Activated CD4-positive, alpha-beta T cell treated with anti-CD3 and anti-CD28 coated beads for 24 hours (primary cell): ENCODE measurements at places on chromosomes 2 and 18.
A peak's percentile ranks its signal among the peaks of the same experiment; 100 is the strongest.

DNA sequence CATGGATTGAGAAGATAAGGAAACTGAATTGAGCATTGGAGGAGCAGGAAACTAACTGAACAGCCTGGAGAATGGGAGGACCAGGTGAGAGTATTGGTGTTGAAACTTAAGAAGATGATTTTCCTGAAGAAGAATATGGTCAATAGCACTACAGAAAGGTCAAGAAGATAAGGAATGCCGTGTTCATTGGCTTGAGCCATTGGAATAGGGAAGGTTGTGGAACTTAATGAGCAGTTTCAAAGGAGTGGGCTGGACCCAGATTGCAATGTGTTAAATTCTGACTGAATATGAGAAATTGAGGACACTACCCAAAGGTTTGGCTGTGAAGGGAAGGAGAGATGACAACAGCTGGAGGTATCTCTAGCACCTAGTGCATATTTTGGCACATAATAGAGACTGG is 19.0 kb downstream of the KCMF1 start:
- no peak for DNase-seq

GRCh38 chr2:215590010-215590745 is 154.3 kb upstream of the FN1 start:
- DNase-seq: no peak

- DNase-seq: no peak
Observed at GRCh38 chr2:187769437-187769836, 215.2 kb upstream of the TFPI start.

DNA sequence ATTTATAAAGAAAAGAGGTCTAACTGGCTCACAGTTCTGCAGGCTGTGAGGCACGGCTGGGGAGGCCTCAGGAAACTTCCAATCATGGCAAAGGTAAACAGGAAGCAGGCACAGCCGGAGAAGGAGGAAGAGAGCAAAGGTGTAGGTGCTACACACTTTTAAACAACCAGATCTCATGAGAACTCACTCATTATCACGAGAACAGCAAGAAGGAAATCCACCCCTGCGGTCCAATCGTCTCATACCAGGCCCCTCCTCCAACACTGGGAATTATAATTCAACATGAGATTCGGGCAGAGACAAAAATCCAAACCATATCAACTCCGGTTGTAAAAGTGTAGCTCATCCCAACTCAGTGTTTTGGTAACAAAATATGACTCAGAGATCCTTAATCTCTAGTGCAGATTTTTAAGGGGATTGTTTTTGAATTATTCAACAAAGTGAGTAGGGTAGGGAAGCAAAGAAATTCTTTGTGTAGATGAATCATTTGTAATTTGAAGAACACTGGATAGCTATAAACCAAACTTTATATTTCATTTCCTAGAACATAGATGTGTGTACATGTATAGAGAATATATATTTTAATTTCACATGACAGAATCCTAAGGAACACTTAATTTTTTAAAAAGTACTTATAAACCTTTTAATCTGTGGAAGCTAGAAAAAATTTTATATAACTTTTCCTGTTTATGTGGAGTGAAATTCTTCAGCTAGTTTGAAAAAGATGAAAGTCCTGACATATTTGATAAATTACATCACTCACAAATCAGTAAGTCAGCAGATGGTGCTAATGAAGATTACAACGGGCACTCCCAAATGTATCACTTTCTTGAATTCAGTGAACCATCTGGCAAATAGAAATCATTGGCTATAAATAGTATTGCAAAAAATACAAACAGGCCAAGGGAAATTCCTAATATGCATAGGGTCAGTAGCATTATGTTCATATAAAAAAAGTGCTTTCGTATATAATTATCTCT is 130.1 kb downstream of the OLA1 start:
- no peak for DNase-seq

GRCh38 chr2:127649684-127650040 is 3.7 kb downstream of the GPR17 start:
- peak; percentile 90 for DNase-seq

DNA sequence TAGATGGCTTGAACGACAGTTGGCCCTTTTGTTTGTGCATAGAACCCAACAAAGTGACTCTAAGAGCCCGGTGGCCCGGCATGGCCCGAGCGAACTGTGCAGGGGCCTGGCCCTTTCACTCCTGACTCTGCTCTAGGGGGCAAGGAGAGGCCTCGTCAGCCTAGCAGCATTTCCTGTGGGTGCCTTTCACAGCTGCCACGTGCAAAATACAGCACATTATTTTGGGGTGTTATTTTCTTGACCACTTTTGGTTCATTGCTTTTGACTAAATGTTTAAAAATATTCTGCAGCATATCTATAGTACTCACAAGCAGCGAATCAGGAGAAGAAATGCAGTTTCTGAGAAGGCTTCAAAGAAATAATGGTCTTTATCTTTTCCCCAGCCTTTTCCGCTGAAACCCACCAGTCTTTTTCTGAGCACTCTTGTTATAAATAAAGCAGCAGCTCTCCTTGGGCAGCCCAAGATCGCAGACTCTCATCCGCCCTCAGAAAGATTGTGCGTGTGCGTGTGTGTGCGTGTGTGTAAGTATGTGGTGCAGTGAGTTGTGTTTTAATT is 31.3 kb downstream of the DGKD start:
- no peak for DNase-seq

GRCh38 chr2:26274058-26274613 is 29.4 kb downstream of the HADHB start:
- no peak for DNase-seq

- no peak for DNase-seq
Observed at GRCh38 chr18:10089881-10090280, 176.1 kb downstream of the VAPA start.

GRCh38 chr2:166614503-166614902 is 120.5 kb upstream of the SCN7A start:
- no peak for DNase-seq

- no peak for DNase-seq
Observed at GRCh38 chr18:23203891-23204432, 68.7 kb downstream of the CABLES1 start.

DNA sequence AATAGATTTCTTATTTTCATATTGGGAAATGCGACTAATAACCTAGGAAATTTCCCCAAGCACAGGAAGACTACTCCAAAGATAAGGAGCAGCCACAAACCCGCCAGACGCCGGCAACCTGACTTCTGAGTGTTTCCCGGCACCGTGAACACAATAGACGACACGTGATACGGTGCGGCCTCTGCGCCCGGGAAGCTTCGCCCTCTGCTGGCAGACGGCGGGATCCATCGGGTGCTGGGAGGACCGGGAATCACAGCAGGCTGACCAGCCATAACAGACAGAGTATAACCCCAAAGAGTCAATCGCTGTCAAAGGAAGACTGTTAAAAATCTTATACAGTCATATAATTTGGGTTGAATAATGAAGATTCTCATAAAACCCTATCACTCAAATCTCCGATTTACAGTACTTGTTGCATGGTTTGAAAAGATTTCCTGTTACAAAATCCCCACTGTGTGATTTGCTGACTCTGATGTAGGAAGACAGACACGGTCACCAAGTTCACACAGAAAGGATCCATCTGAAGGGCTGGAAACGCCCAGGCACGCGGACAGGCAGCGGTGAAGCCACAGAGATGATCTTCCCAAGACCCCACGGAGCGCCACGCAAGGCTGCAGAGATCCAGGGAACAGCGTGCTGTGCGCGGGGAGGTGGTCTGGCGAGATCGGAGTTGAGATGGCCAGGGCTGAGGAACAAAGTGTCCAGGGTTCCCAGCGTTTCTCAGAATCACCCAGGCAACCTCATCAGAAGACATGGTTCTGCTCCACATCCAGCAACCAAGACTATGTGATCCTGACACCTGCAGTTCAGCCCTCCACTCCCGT is 73.8 kb downstream of the EIPR1 start:
- DNase-seq: peak; percentile 75

GRCh38 chr2:64457524-64457923 is 3.6 kb downstream of the LGALSL start:
- no peak for DNase-seq

GRCh38 chr2:219916726-219917440 is 289.5 kb downstream of the SLC4A3 start:
- DNase-seq: no peak

DNA sequence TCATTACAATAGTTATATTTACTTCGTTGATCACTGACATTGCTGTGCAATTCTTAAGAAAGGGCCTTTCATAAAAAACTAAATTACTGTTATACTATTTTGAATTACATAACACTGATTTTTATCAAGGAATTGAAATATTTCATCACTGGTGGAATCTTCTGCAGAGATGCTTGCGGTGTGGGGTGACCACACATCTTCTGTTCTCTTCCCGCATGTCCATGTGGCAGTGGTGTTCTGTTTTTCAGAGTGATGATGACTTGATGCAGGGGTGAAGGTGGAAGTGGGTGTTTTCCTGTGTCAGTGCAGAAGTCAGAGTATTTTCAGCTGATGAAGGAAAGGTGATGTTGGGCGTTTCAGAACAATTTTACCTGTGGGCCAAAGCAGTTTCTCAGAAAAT is 7.0 kb downstream of the CNDP2 start:
- DNase-seq: no peak

DNA sequence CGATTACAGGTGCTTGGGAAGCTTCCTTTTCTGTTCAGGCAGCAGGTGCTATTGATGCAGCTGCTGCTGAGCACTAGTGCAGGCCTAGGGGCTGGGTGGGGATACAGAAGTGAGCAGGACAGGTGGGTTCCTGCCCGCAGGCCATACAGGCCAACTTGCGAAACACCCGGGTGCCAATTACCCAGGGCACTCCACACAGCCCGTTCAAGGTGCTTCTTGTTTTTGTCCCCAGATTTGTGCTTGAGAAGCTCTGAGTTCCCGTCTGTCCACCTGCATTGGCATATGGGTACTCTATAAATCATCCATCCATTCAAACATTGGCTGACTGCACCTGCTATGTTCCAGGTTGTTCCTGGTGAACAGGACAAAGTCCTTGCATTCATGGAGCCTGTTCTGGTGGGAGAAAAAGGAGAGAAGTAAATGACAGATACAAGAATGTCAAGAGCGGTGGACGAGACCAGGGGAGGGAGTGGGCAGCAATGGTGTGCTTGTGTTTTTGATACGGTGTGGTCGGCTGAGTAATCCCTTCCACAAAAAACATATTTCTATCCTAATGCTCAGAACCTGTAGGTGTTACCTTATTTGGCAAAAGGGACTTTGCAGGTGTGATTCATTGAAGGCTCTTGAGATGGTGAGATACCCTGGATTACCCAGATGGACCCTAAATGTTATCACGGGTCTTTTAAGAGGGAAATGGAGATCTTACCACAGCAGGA is 31.4 kb downstream of the SH3BP4 start:
- no peak for DNase-seq

DNA sequence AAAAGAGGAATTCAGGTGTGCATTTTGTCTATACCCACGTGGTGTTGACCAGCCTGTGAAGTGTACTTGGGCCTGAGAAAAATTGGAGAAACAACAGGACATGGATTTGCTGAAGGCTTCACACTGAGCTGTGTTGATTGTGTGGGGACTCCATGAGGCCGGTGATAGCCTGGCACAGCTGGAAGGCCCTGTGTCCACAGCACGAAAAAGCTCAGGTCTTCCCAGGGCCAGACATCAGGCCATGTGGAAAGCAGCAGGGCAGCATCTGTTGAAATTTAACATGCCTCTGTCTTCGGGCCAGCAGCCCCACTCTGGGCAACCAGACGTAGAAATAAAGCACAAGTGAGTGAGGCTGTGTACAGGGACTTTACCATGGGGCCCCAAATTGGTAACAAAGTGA is 84.1 kb downstream of the HS6ST1 start:
- DNase-seq: no peak

DNA sequence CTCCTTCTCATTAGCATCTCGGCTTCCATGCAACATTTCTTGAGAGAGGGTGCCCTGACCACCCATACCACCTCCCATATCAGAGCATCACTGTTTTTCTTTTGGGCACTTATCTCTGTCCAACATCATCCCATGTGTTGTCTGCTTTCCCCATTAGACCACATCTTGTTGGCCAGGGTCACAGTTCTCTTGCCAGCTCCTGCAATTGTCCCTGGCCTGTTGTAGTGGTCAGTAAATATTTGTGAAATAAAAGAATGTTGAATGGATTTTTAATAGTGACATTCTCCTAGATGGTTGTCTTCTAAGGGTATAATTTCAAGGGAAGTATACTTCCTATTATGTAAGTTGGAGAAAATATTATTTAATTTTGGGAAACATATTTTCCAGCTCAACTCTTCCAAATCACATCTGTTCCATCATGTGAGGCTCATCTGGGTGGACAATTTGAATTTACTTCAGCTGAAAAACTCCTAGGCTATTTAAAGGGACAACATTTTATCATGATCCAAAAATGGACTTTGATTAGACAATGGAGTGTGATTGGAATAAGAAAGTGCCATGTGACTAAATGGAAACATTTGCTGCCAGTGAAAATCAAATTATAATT is 83.0 kb downstream of the MOGAT1 start:
- DNase-seq: no peak

GRCh38 chr18:12321333-12321732 is 13.3 kb downstream of the TUBB6 start:
- no peak for DNase-seq

DNA sequence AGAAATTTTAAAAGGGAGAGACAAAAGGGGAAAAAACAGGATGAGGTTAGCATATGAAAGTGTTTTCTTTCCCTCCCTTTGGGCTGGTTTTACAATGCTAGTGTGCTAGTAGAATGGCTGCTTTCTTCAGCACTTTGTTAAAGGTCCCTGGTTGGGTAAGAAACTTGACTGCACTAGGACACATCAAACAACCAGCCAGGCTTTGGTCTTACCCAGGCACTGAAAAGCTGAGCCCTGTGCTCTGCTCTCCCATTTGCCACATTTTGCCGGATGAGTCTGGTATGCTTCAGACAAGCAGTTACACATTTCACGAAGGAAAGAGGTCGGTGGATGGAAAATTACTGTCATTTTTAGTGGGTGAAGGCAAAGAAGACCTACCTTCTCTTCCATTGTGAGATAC is 242.0 kb downstream of the DPP10 start:
- DNase-seq: no peak

- no peak for DNase-seq
Observed at GRCh38 chr18:37714691-37715090, 149.1 kb upstream of the CELF4 start.

DNA sequence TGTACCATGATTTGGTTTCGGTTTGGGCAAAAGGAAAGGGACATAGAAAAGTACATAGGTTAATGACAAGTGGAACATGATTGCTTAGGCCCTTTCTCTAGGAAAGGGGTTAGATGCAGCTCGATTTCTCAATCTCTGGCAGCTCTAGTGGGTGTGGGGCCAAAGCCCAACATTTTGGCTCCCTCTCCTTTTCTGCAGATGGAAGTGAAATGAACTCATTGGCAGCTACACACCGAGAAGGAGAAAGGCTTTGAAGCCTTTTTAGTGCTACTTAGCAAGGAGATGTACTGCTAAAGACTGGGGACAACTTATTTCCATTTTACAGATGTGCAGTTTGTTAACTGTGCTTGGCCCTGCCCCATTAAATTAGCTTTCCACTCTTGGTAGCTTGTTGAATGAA is 93.8 kb downstream of the LYPD6B start:
- DNase-seq: no peak

DNA sequence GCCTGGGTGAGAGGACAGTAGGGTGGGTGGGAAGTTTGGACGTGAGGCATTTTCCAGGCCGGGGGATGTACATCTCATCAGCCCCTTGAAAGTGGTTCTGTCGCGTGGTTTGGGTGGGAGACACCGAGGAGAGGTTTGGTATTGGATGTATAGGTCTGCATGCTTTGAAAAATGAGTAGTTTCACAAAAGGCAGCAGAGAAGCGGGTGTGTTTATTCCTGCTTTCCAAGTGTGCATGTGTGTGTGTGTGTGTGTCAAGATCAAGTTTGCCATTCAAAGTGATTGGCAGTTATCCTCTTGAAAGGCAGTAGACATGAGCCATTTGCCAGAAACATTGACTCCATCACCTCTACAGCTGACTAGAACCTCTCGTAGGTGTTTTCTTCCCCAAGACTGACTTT is 423.1 kb upstream of the POU3F3 start:
- DNase-seq: no peak

- no peak for DNase-seq
Observed at GRCh38 chr18:33583901-33584300, 5.9 kb downstream of the ASXL3 start.
